Stimulated activated CD8-positive, alpha-beta memory T cell treated with anti-CD3 and anti-CD28 coated beads, Interleukin-2, amount 100 ng/mL, for 1 hour (primary cell): ENCODE measurements at places on chromosomes 4 and X.

DNA sequence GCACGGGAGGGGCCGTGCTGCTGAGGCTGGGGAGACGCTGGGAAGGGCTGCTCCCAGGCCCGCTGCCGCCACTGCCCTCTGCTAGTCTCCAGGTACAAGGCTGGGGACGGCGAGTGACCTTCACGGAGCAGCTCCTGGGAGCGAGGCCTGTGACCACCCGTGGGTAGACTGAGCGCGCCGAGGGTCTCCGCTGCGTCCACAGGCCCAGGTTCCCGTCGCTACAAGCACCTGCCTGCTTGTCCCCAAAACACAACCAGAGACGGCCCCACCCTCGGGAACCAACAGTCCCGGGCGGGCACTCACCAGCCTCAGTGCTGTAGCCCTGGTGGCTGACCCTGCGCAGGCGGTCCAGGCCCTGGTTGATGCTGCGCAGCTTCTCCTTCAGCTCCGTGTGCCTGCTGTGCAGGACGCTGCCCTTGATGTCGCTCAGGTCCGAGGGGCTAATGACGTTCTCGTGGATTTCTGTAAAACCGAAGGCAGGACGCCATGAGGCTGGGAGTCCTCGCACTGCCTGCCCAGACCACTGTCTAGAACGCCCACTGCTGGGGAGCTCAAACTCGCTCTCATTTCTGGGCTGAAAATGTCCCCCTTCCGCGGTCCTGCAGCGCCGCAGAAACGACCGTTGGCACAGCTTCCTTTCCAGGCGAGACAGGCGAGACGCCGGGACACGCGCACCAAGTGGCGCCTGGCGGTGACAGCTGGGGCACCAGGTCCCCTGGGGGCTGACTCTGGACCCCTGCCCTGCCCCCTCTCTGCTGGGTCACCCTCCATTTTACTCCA, 14.3 kb downstream of the LRPAP1 start:
- no peak for DNase-seq

GRCh38 chr4:24748758-24749350, 46.5 kb upstream of the SOD3 start:
- DNase-seq: no peak

DNA sequence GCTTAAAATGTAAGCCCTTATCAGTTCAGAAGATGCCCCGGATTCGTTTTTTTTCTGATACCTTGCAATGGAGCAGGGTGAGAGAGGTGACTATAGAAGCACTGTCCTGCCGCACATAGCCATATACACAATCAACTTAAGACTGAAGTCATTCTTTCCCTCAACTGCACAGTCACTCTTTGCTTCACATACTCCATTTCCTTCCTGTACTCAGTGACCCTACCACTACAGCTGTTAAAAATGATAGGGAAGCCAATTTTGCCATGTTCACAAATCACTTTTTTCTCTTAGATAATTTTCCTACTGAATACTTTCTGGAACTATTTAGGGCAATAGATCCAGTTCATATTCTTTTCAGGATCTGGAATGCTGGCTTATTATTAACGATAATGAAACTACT, 300.0 kb downstream of the ANK2 start:
- DNase-seq: no peak

DNA sequence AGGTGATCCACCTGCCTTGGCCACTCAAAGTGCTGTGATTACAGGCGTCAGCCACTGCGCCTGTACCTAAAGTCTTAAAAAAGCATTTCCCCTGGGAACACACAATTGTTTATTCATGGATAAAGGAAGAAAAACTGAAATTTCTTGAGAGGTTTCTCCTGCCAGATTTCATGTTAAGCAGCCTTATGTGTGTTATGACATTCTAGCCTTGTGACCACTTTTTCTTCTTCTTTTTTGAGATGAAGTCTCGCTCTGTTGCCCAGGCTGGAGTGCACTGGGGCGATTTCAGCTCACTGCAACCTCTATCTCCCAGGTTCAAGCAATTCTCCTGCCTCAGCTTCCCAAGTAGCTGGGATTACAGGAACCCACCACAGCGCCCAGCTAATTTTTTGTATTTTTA, 57.8 kb upstream of the PLAC8 start:
- no peak for DNase-seq

- peak; percentile 41 for DNase-seq
Measured at GRCh38 chrX:7083468-7084396, 63.8 kb upstream of the STS start.

- DNase-seq: no peak
Measured at GRCh38 chr4:95528388-95528948, 20.3 kb downstream of the UNC5C start.

DNA sequence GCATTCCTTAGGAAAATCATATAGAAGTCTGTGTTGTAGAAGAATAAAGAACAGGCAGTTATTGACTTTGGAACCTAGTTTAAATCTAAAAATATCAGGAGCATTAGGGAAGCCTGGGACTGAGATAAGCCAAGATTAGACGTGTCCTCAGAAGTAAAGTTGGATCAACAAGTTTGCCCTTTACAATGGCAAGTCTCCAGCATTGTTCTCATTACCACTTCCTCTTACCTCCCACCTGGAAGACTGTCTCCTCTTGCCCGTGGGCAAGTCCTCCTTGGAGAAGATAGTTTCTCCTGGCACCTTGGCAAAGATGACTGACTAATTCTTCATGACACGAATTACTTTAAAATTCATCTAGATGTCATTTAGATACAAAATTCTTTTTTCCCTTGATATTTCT, 37.8 kb downstream of the CNKSR2 start:
- no peak for DNase-seq

GRCh38 chr4:111952688-111953087, 192.6 kb upstream of the FAM241A start:
- DNase-seq: no peak

DNA sequence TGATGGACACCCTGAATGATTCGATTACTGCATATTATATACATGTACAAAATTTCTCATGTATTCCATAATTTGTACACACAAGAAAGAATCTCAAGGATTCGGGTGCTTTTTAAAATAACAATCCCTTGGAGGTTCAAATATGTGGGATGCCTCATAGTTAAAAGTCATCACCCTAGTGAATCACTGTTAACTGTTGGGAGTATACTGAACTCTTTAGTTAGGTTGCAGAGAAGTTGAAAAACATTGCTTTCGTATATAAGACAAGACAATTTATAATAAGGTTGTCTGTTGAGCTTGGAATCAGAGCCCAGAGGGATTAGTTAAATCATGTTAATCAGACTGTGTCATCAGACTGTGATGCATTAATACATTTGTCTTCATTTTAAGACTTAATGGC, 15.6 kb downstream of the DCK start:
- no peak for DNase-seq
